ENCODE measurements at places on chromosomes 6 and 20. TPM values are rescaled to one million over a fixed set of nuclear protein-coding genes. Genes with fewer than 3 reads are reported as not detected.

ULBP3 gene
- total RNA-seq = 1.0 TPM

CST2 gene
- total RNA-seq = not detected

PDE10A gene
- not detected for total RNA-seq

SGK2 gene
- total RNA-seq = not detected

HLA-DRB5 gene
- not detected for total RNA-seq
